Activated T-helper 1 cell treated with Interleukin-2 at 50 U/mL for 16 hours (primary cell): ENCODE measurements at places on chromosomes 7 and 10.

DNA sequence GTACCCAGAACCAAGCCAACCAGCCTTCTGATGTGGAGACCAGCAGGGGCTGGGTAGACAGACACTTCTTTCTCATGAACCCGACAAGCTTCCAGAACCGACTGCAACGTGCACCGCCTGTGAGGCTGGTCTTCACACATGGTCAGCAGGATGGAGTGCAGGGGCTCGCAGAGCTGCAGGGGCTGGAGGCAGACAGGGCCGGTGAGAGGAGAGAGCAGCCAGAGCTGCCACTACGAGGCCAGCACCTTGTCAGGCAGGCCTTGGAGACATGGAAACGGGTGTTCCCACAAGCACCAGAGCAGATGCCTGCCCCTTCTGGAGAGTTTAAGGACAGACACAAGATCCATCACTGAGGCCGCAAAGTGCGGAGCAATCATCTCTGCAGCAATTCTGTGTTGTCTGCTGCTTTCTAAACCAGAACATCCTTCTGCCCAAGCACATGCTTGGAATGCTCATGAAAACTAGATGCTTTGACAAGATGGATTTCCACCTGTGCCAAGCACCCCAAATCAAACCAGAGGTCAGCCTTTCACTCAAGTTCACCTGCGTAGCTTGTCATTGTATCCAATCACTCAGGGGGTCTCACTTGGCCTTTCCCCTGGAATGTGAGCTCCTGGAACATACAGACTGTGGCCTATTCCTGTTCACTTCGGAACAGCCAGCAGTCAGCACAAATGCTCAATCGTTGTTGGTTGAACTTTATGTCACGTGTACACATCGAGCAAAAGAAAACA is 32.2 kb downstream of the FRMPD2 start:
- DNase-seq, result no peak

GRCh38 chr7:113504142-113504541 is 385.8 kb upstream of the SMIM30 start:
- DNase-seq, result no peak

DNA sequence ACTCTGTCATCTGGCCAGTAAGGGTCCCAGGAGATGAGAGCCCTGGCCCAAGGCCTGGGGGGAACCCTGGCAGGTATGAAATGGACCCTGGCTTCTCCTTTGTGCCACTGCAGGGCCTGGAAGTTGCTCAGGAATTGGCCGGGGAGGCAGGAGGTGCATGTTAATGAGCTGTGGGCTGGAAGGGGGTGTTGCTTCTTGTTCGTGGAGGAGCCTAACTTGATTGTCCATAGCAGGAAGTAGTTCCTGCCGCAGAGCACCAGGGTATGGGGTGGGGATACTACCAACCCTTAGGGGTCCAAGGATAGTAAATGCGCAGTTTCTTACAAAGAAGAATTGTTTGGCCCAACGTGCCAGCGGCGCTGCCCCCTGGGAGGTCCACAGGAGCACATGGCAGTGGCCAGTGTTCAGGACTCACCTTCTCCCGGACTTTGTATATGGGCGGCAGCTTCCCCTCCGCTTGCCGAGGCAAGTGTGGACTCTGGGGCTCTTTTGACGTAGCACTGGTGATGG is 21.5 kb downstream of the TEX36 start:
- no peak for DNase-seq

DNA sequence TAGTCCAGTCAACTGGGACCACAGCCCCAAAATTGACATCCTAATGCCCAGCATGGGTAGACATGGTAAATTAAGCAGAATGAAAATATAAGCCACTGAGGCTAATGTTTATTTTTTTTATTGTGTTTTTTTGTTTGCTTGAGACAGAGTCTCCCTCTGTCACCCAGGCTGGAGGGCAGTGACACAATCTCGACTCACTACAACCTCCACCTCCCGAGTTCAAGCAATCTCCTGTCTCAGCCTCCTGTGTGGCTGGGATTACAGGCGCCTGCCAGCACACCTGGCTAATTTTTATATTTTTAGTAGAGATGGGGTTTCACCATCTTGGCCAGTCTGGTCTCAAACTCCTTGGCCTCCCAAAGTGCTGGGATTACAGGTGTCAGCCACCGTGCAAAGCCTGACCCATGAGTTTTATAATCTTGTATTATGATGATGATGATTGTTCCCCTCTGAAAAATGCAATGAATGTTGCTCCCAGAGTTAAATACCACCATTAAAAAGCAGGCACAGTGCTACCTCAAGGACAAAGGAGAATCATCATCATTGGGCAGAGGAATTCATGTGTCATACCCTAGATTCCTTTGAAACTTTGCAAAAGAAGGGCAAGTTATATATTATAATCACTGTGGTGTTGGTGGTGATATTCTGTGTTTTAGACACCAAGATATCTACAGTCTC is 228.0 kb downstream of the PARD3 start:
- no peak for DNase-seq

- DNase-seq, result no peak
Measured at GRCh38 chr7:92451645-92452044, 4.4 kb downstream of the GATAD1 start.

DNA sequence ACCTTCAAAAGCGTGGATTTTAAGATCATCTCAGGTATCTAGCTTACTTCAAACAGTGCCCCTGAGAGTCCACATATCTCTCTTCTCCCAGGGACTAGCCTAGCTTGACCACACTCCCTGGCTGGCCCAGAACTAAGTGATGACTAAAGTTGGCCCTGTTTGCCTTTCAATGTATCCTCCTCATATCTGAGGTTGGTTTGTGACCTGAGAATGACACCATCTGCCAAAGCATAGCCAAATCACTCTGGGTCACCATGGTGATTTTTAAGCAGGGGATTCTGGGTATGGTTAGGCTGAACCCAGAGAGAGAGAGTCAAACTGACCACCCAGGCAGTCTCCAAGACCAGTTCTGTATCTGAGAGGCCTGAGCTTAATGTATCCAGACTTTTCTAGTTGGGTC is 16.2 kb downstream of the CNNM1 start:
- no peak for DNase-seq
